EL (cell line): ENCODE measurements at places on chromosomes 1 and 21.
A peak's percentile ranks its signal among the peaks of the same experiment; 100 is the strongest.

GRCh38 chr1:95013950-95014574, 58.7 kb downstream of the ALG14 start:
- no peak for DNase-seq

GRCh38 chr1:27816921-27817630, 13.5 kb upstream of the PPP1R8 start:
- DNase-seq: peak; percentile 70

DNA sequence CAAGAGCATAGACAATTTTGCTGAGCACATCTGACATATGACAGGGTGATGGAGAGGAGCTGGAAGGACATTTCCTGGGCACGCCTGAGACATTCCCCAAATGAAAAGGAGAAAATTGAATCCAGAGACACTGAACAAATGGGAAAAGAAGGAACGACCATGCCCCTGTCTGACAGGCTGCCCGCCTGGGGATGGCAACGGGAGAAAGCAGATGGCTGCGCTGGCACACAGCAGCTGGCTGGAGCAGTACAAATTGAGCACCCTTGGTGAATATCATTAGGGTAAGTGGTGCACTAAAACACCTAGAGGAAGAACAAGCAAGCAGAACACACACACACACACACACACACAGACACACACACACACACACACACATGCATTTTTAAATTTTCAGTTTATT, 174.3 kb upstream of the DUSP10 start:
- DNase-seq: no peak

GRCh38 chr1:108643492-108644335, 17.2 kb downstream of the HENMT1 start:
- DNase-seq: peak; percentile 61

DNA sequence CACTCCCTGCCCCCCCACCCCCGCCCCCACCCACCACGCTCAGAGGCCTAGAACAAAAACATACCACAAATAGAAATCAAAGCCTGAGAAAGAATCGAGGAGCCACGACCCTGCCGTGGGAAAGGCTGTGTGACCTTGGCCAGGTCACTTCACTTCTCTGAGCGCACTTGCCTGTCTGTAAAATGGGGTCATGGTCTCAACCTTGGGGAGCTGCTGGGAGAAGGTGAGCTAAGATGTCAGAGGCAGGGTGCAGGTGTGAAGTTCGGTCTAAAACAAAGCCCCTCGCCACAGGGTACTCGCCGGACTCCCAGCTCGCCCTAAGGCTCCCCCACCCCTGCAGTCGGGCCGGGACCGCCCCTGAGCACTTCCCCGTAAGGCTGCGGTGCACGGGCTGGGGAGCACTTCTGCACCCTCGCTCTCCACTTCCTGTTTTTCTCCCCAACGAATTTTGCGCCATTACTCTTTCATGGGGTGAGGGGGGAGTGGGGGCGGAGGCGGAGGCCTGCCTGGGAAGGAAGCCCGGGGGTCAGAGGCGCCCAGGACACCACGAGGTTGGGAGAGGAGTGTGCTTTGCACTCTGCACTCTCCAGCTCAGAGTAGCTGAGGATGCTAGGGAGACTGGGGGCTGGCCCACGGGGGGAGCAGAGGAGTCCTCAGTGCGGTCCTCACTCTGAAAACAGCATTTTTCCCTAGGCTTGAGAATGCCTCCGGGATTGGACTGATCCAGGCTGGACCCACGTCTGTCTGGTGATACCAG, 21.9 kb upstream of the PIK3CD start:
- no peak for DNase-seq

DNA sequence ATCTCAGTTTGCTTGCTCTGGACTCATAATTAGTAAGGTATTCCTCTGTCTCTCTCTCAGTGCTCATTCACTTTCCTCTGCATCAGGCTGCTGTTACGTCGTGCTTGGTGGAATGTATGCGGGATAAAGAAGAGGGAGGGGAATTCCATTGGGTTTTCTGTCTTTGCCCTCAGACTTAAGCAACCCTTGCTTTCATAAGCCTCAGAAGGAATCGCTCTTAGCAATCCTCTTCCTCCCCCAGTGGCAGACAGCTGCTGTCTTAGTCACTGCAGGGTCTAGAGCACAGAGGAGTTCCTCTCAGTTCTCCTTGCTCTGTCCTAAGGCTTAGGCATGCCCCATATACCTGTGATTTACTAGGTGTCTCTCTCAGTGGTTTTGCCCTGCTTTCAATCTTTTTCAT, 19.1 kb upstream of the NTMT2 start:
- peak; percentile 94 for DNase-seq
